Activated T-cell treated with anti-CD3 and anti-CD28 coated beads, Interleukin-2, amount 50 U/mL, for 1 hour (primary cell): ENCODE measurements at places on chromosomes 12 and 14.

DNA sequence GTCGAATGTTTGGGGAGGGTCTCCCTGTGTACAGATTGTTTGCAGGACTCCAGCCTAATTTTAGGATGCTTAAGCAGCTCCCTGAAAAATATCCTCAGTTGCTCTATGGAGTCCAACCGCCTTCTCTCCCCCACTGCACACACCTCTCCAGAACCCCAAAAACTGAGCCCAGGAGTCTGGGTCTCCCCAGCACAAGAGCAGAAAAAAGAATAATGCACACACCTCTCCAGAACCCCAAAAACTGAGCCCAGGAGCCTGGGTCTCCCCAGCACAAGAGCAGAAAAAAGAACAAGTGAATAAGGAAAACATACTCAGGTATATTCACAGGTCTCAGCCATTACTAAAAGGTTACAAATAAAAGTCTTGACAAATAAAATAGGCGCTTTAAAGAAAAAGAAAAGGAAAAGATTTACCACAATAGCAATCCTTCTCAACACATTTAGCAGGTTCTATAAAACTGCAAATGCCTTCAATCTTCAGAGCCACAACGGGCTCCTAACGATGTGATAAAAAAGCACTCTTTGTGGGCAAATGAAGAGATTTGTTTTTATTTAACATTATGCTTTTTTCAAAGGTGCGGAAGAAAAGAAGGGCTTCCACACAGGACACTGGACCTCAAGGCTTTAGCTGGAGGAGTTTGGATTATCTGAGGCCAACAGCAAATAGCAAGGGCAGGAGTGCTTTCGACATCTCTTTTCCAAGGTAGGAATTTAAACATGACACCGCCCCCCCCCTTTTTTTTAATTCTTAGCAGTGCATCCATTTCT is 8.2 kb downstream of the BCL11B start:
- no peak for DNase-seq

- DNase-seq, result no peak
These were observed 6.1 kb upstream of the CDCA4 start for GRCh38 chr14:105026802-105027563.

GRCh38 chr14:60654334-60654821 is 5.1 kb upstream of the SIX1 start:
- DNase-seq, result no peak

DNA sequence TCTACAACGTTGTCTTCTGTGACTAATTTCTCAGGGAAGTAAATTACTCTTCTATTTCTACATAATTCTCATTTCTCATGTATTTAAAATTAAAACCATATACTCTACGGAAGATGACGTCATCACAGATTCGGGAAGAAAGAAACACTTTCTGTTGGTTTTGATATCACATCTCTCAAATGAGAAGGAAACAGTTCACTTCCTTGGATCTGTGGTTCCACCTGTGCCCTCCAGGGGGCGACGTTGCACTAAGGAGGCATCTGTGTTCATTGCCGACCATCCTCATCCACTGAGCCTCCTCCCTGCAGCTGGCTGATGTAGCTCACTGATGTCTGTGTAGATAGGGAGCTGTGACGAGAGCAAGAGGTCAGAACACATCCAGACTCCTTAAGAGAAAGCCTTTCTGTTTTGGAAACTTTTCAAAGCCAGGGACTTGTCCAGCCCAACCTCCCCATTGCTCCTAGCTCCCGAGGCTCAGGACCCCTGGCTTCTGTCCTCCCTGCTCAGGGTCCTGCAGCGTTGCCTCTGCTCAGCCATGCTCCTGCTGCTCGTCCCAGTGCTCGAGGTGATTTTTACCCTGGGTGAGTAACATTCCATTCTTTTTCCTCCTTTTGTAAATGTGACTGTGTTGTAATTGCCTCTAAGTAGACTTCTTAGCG is 172.7 kb upstream of the OR4E1 start:
- DNase-seq, result peak; percentile 75

GRCh38 chr12:121352682-121353018 is 439 bp upstream of the ANAPC5 start:
- no peak for DNase-seq

- DNase-seq, result no peak
These were observed 5.6 kb downstream of the ERH start for GRCh38 chr14:69392481-69392880.

- peak; percentile 44 for DNase-seq
These were observed 132.3 kb downstream of the SNAPC1 start for GRCh38 chr14:61894452-61895077.

DNA sequence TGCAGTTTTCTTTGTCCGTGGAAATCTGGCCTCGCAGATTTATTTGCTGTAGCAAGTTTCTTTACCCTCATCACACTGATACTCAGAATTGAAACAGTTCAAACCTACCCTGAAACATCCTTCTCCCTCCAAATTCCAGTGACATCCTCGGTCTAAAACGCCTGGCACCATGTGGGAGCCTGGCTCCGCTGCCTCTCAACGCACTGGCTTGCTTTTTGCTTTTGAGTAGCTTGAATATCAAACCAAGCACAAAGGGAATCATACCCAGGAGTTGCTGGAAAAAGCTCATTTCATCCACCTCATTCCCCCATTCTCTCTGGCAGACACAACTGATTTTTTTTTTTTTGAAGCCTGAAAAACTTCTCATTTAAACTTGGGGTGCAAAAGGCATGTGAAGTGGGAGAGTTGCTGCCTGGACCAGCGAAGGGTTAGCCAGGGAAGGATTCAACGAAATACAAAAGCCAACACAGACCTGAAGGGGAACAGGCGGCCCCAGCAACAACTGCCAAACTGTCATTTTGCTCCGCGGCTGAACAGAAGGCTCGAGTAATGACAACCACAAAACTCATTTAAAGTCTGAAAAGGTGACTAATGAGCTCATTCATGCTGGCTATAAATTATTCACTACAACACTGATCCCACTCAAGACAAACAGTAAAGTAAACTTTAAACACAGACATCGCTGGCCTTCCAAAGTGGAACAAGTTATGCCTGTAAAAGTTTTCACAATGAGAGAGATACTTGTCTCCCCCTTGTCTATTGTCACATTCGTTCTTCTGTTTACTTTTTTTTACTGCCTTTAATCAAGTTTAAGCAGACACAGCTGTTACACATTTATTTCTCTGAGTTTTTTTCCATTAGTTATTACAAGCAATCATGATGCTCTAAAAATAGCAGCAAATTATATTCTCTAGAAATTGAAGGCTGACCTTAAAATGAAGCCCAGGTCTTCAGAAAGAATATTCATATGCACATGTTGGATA is 12.5 kb upstream of the FOXN3 start:
- DNase-seq, result no peak

GRCh38 chr12:106897981-106898901 is 57.5 kb upstream of the TMEM263 start:
- DNase-seq, result no peak

GRCh38 chr12:25715102-25715501 is 162.0 kb upstream of the LMNTD1 start:
- no peak for DNase-seq

DNA sequence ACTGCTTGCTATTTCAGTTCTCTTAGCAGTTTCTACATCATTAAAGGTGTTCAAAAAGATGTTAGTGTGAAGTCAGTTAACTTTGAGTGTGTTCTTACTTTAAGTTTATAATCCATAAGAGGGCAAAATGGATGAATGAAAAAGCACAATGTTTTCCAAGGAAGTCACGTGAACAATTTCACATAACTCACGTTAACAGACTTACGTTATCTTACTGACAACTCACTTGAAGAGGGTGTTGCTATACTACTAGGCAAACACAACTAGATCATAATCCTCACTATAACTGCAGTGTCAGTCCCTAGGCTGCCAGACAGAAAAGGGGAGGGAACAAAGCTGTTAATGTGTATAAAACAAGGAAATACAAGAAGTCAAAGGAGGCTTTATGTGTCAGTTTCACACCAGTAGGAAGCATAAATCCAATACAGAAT is 6.4 kb downstream of the SLC2A13 start:
- no peak for DNase-seq

GRCh38 chr14:65549429-65549828 is 136.9 kb downstream of the FUT8 start:
- DNase-seq, result no peak

DNA sequence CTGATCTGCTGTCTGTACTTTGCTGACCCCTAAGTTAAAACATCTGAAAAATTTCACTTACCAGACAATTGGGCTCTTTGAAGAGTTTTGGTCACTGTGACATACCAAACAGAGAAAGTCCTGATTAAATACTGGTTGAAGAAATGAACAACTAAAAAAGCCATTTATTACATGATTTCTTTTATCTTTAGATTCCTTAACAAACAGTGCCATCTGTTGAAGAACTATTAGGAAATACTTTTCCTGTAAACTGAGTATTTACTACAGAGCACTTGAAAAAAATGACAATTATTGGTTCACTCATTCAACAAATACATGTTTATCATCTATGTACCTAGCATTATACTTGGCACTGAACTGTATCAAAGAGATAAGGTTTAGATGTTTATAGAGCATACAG is 6.5 kb upstream of the WASHC4 start:
- DNase-seq, result no peak

- DNase-seq, result no peak
These were observed 128.8 kb downstream of the ADGRD1 start for GRCh38 chr12:131082290-131083194.

GRCh38 chr14:33568935-33569579 is 381.8 kb downstream of the EGLN3 start:
- no peak for DNase-seq

- no peak for DNase-seq
These were observed 109.1 kb downstream of the DAD1 start for GRCh38 chr14:22479776-22480464.

DNA sequence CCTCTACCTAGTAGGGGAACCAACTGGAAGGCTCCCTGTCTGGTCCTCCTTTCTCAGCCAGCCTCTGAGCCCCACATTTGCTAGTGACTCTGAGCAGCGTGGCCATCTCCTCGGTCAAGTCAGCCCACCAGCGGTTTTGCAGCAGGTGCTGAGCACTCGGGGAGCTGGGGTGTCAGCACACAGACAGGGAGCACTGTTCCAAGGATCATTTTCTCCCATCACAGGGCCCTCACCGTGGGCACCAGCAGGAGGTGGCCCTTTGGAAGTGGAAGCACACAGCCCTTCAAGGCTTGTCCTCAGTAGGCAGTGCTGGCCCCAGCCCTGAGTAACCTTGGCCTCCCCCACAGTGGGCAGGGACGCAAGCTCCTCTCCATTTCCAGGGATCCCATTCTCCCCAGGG is 24.1 kb upstream of the EML1 start:
- DNase-seq, result no peak

GRCh38 chr14:23863836-23864235 is 89.7 kb upstream of the DHRS4 start:
- no peak for DNase-seq

DNA sequence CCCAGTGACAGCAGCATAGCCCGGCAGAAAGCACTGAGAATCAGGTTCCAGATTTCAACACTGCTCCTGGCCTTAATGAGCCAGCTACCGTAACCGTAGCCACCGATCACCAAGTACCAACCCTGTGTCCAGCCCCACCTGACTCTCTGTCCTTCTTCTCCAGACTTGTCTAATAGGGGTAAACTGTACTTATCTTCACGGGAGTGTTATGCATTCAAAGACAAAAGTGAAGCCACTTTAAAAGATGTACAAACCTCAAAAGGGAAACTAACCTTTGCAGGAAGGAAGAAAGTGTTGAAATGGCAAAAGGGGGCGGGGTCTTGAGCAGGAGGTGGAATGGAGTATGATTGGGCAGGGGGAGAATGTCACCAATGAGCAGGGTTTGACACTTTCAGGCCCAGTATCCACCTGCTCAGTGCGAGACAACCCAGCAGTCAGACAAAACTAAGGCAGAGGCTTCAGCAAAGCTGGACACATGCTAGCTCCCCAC is 226.1 kb downstream of the CHST11 start:
- peak; percentile 62 for DNase-seq

GRCh38 chr12:123655420-123655819 is 15.5 kb upstream of the TCTN2 start:
- no peak for DNase-seq

DNA sequence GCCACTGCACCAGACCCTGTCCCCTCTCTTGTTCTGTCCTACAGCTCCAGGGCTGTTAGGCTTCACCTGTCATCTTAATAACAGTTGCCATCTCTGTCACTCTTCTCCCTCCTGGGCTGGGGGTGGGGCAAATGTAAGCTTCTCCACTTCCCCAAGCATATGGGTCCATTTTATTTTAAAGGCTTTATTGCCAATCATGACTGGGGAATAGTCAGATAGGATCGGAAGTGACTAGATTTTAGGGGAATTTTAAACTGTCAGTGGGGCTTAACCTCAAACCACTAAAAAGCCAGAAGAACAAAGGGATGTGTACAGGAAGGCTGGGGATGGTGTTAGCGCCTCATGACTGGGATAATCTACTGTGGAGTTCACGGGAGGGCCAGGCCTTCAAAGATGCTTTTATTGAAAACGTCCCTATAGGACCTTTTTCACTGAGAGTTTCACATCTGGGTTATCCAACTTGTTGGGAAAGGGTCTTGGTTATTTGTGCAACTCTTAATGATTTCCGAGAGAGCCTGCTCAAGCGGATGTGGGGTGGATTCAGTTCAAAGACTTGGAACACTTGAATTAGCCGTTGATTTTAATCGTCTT is 41.6 kb downstream of the CHST11 start:
- DNase-seq, result peak; percentile 46

- DNase-seq, result no peak
These were observed 264.2 kb downstream of the SLC6A15 start for GRCh38 chr12:84648425-84648824.

DNA sequence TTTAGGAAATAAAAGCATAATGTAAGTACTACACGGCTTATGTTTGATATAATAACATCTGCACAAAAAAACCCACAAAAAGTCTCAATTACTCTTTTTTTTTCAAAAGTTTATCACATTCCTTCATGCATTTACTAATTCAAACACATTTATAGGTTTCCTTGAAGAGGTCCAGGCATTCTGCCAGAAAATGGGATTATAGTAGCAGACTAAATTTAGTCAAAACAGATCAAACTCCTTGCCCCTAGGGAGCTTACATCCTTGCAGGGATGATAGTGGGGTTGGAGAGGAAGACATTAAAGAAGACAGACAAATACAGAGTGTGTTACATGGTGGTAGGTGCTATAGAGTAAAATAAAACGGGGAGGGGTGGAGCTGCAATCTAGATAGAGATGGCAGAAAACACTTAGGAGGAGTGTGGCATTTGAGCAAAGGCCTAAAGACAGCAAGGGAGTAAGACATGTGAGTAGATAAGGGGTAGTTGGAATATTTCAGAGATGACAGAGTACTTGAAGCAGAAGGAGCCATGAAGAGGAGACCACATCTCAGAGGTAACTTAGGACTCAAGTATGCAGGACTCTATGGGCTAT is 266.9 kb downstream of the PPFIA2 start:
- no peak for DNase-seq
